ENCODE measurements at places on chromosomes 7 and 10.

- no peak for DNase-seq
Observed at GRCh38 chr10:119651514-119652360, 557 bp downstream of the BAG3 start.

GRCh38 chr7:467856-468545 lies 51.6 kb downstream of the PDGFA start:
- no peak for DNase-seq

- no peak for DNase-seq
Observed at GRCh38 chr7:31111109-31111451, 59.0 kb downstream of the ADCYAP1R1 start.

DNA sequence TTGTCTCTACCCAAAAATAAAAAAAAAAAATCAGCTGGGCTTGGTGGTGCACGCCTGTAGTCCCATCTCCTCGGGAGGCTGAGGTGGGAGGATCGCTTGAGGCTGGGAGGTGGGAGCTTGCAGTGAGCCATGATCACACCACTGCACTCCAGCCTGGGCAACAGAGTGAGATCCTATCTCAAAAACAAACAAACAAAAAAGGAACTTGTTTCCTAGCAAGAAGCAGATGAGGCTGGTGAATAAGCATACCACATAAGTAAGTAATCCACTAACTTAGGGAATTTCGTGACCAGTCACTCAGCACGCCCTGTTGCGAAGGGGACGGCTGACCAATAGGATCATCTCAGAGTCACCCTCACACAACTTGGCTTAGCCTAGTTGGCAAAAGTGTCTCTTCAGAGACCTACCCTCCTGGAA lies 64.6 kb downstream of the CUX1 start:
- DNase-seq = peak; percentile 49

GRCh38 chr10:124092250-124092859 lies 1.0 kb downstream of the CHST15 start:
- peak; percentile 78 for DNase-seq

DNA sequence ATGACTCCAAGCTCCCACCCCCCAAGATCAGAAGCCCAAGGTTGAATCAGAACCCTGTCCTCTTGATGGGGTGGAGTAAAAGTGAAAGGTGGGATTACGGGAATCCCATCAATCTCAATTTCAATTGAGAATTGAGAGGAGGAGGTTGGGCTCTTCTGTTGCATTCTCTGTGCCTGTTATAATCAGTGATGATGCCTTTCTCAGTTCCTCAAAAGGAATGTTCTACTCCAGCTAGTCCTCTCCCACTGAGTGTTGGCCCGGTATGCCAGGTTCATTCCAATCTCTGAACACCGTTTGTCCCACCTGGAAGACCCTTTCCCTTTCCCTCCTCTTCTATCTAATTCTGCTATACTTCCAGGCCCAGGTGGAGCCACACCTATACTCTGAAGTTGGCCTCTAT lies 17.2 kb upstream of the XPNPEP1 start:
- no peak for DNase-seq

DNA sequence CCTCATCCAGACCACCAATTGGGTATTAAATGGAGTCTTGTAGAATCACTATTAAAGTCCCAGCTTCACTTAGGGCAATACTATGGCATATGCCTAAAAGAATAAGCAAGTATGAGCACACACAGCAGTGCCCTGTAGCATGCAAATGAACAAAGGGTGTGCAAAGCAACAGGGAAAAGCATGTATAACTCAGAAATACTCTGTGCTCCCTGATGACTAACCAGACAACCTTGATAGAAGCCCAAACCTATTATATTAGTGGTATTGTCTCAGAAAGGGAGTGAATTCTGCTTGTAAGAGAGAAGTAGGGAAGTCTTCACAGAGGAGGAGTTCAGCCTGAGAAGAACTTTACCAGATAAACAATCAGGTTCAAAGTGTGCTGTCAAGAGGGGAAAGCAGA lies 131.2 kb downstream of the DGKI start:
- DNase-seq = no peak

GRCh38 chr10:77511498-77512218 lies 126.0 kb downstream of the KCNMA1 start:
- DNase-seq = no peak

GRCh38 chr7:97772045-97772901 lies 40.4 kb downstream of the TAC1 start:
- no peak for DNase-seq
